ENCODE measurements at places on chromosomes 6 and 20.

DNA sequence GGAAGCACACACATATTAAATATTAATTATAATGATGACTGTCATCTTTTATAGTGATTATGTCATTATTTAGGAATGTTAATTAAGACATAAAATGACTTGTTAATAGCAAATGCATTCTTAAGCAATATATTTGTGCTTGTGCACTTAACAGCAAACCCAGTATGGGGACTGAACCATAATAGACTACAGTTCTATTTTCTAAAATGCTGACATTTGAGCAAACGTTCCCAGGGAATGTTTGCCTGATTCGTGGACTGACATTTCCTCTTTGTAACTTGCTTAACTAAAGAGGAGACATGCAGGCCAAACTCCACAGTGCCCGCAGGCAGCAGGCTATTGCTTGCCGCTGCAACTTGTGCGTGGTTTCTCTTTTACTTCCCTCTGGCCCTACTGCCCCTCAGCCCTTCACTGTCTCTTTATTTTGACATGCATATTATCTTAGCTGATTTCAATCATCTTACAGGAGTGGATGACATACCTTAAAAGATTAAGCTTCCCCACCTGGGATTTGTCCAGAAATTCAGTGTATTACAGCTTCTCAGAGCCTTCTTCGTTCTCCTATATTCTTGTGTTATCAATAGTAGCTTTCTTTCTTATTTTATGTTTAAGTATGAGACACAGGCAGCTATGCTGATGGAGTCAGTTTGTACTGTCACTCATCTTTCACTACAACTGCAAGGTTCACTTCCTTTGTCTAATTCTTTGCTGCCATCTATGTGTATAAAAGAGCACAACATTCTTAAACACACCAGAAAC, 141.5 kb downstream of the GMDS start:
- no peak for DNase-seq

- DNase-seq, result no peak
Observed at GRCh38 chr6:89385846-89386245, 26.2 kb downstream of the RRAGD start.

GRCh38 chr20:25178563-25179438, 16.7 kb upstream of the ENTPD6 start:
- no peak for DNase-seq

GRCh38 chr20:50790651-50791277, 4.1 kb upstream of the BCAS4 start:
- peak; percentile 49 for DNase-seq

DNA sequence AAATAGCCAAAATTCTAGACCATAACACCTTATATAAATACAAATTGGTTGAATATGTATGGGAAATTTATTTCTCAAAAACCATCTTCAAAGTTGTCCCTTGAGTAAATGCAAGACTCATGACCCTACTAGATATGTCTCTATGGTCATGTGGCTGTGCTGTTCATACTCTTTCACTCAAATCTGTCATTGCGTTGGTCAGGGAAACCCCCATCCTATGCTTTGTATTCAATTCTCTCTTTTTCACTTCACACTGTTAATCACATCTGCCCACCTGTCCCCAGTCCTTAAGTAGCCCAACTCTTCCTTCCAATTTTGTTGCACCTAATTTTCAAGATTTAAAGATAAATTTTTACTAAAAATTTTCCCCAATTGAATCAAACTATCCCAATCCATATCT, 51.0 kb downstream of the RPS12 start:
- DNase-seq, result no peak

DNA sequence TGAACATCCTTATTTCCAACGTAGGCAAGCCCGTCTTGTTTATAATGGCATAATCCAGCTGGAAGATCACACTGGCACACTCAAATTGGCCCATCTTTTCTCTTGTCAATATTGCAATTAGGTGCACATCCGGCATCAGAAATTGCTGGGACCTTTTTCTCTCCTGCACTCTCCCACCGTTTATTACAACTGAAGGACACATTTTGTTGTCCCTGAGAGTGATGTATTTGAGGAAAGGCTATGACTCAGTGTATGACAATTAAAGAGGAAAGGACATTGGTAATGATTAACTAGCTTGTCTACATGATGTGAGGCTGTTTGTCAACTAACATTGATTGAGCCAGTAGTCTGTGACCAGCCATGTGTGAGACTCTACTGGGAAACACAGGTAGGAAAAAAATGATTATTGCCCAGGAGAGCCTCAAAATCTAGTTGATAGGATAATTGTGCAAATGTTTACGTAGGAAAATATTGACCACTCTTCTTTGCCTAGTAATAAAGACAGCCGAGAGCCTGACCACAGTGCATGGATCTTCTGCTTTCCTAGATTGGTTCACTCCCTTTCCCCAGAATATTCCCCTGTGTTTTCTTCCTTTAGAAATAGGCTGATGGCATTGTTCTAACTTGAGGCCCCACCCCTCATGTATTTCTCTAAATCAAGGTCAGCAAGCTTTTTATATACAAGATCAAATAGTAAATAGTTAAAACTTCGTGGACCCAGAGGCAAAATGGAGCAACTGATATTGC, 230.0 kb upstream of the BTBD3 start:
- no peak for DNase-seq

GRCh38 chr6:130047088-130047995, 29.0 kb downstream of the L3MBTL3 start:
- DNase-seq, result no peak

DNA sequence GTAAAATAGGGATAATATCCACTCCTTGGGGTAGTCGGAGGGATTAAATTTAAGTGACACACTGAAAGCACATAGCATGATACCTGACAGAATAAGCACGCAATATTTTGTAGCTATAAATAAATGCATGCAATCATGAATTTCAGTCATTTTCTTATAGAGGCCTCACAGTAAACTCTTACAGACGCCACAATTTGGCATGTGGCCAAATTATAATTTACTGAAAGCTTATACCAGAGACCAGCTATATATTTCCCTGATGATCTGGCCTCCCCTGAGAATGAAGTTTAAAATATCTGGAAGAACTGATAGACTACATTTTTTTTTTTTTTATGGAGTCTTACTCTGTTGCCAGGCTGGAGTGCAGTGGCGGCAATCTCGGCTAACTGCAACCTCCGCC, 40.9 kb downstream of the QRSL1 start:
- DNase-seq, result no peak

GRCh38 chr6:155850408-155850841, 394.8 kb upstream of the NOX3 start:
- DNase-seq, result no peak

DNA sequence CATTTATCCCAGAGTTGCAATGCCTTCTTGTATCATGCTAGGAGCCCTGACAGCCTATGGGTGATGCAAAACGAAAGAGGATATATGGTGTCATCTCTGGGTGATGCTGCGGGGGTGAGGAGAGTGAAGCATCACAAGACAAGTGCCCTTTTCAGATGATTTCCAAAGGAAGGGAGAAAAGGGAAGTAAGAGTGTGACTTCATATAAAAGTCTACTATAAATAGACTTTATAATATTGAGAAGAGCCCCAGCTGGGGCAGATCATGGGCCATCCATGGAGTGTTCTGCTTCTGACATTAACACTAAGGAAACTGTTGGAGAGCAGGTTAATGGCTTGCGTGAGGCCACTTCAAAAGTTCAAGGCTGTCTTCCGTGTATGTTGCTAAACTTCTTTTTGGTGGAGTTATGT, 4.4 kb downstream of the CD83 start:
- DNase-seq, result no peak

DNA sequence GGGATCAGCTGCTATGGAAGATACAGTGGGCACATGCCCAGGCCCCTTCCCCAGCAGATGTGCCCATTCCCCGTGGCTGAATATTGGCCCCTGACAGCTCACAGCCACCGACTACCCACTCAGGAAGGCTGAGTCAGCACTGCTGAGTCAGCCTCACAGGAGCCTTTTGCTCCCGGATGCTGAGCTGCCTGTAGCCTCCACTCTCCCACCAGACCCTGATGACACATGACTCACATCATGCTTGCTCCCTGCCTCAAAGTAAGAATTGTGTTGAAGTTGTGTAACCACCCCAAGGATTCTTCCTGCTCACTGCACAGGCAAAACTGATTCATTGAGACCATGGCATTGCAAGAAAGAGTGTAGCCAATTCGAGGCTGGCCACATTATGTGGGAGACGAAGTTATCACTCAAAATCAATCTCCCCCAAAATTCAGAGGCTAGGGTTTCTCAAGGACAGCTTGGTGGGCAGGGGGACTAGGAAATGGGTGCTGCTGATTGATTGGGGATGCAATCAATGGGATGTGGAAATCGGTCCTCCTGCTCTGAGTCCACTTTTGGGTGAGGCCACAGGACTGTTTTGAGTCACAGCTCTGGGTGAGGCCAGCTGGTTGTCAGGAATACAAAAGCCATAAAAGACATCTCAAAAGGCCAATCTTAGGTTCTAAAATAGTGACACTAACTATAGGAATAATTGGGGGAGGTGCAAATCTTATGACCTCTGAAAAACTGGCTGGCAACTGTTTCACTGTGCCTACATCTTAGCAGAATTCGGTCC, 556.6 kb upstream of the CDH4 start:
- no peak for DNase-seq

DNA sequence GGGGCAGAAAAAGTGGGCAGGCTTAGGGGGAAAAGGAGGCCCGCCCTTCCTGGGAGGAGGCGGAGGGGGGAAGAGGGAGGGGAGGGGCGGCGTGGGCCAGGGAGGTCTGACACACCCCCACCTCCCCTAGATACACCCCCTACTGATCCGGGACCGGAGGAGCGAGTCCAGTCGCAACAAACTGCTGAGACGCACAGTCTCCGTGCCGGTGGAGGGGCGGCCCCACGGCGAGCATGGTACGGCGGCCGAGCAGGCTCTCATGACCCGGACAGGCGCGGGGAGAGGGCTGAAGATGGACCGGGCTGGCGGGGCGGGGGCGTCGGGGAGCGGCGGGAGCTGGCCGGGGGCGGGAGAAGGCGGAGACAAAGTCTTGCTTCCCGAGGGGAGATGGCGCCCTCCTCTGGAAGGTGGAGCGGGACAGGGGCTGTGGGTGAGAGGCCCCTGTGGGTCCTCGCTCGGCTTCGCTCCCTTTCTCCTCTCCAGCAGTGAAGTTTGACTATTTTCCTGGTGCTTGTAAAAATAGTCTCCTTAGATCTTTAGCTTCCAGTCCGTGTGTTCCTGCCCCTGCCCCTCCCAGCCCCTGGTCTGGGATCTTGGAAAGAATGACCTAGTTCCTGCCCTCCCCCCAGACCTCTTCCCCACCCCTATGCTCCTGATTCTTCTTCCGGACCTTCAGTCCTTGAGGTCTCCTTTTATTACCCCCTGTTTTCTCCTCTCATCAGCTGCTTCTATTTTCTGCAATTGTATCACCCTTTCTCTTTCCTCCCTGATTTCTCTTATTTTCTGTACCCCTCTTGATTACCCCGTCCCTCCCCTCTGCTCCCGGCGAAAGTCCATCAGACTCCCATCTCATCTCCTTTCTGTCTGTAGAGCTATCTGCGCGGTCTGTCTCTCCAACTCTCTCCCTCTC, 6.1 kb downstream of the SYNGAP1 start:
- no peak for DNase-seq

- no peak for DNase-seq
Observed at GRCh38 chr6:7195339-7196018, 87.7 kb downstream of the RREB1 start.

- DNase-seq, result no peak
Observed at GRCh38 chr20:58826271-58826670, 24.4 kb downstream of the GNAS-AS1 start.

DNA sequence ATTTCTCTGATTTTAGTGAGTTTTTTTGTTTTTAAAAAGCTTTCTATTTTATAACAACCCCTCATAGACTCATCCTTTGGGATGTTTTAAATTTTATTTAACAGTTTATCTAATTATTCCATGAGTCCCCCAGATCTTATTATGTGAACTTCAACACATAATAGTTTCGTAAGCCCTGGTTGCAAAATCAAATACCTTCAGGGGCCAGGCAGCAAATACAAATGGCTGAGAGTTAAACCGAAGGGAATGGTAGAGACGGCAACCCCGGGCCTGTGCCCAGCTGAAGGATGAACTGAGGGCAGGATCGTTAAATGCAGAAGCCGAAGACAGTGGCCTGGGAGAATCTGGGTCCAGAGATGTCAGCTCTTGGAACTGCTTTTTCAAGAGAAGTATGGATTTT, 88.4 kb downstream of the RTN4IP1 start:
- no peak for DNase-seq

- no peak for DNase-seq
Observed at GRCh38 chr6:102813489-102814275, 1420.2 kb downstream of the GRIK2 start.

GRCh38 chr6:148996815-148997214, 250.0 kb downstream of the UST start:
- no peak for DNase-seq

DNA sequence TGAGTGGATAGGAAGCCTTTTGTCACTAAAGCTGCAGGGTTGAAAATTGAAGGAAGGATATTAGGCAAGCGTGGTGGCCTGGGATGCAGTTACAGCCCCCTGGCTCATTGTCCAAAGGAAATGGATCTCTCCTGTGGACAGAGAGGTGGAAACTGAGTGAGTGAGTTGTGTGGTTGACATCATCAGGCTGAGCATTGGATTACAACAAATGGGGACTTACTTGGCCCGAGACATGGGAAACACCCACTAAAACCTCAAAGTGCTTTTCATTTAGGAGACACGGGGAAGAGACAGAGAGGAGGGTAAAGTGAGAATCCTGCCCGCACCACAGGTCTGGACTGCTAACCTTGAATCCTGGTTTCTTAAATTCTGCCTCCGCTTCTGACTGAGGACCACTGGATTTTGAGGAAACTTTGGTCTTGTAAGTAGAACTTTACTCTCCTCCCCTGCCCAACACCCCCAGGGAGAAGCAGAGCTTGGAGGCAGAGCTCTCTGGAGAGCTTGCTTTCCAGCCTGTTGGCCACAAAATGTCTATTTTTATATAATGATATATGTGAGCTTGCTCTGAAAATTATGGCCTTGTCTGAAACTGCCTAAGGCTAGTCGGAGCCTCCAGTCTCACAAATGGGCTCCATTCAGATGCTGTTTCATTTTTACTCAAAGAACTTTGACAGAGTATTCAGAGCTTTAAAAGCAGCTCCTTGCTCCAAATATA, at the start of gene PKIG:
PKIG (plus strand) TSS at position 269 of the 715 bp plus-strand sequence. CDS start 31,978 bp downstream, outside the sequence.
- no peak for DNase-seq

- DNase-seq, result no peak
Observed at GRCh38 chr20:18638768-18639167, 50.9 kb downstream of the DTD1 start.

DNA sequence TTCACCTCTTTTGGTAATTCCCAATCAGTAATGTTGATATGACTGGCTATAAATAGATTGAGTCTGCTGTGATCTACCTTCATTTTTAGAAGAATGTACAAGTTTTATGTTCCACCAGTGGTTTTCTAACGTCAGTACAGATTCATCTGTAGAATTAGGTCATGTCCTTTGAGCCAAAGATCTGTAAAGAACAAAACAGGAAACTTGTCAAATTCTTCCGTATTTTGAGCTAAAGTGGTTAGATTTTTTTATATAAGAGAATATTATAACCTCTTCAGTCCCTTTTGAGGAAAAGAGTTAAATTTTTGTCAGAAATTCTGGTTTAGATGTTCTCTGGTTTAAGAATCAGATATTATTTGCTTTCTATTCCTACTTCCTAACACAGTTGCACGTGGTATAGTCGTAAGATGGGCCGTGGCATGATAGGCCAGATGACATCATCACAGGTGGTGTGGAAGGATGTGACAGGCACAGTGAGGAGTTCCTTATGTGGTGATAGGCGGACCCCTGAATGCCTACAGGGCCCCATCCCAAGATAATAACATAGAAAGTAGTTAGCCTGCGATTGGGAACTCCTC, 62.3 kb downstream of the SNX9 start:
- DNase-seq, result no peak
